ENCODE measurements at places on chromosomes 7 and 10.

GRCh38 chr7:114126095-114126494 lies 207.3 kb upstream of the PPP1R3A start:
- no peak for DNase-seq

GRCh38 chr7:1368682-1369571 lies 90.3 kb downstream of the MICALL2 start:
- DNase-seq = no peak

GRCh38 chr7:81769891-81770727 lies at the start of gene HGF:
HGF (minus strand) TSS chr7:81770047; CDS start chr7:81769971, 76 bp downstream.
- peak; percentile 36 for DNase-seq

DNA sequence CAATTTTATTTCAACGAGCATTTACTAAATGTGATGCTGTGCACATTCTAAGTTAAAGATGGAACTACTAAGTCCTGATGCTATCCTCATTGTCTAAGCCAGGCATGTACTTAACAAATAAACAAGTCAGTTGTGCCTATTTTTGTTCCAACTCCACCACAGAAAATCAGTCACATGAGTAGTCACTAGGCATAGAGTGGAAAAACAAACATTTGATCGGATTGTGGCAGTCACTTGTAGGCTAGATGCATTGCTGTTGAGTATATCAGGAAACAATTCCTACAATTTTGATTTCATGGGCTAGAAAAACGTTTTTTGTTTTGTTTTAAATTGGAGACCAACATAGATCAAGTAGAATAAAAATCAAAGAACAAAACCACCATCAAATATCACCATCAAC lies 177.6 kb upstream of the SLC25A13 start:
- no peak for DNase-seq

GRCh38 chr10:127534496-127534895 lies 14.6 kb upstream of the NPS start:
- DNase-seq = no peak

DNA sequence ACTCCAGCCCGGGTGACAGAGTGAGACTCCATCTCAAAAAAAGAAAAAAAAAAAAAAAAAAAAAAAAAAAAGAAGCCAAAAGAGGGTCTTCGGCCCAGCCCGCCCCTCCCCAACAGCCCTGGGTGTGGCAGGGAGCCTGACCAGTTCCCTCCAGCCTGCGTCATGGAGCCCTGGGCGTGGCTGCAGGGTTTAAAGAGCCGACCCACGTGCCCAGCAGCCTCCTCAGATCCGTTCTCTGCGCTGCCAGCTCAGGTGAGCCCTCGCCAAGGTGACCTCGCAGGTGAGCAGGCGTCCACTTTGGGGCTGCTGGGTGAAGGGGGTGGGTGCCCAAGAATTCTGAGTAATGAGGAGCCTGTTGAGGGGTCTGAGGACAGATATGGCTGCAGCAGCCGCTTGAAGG lies at the start of gene FXYD4:
TSS of gene FXYD4 (plus strand) at position 219 of the 400 bp plus-strand sequence. CDS start 2,111 bp downstream, outside the sequence.
- DNase-seq = no peak

DNA sequence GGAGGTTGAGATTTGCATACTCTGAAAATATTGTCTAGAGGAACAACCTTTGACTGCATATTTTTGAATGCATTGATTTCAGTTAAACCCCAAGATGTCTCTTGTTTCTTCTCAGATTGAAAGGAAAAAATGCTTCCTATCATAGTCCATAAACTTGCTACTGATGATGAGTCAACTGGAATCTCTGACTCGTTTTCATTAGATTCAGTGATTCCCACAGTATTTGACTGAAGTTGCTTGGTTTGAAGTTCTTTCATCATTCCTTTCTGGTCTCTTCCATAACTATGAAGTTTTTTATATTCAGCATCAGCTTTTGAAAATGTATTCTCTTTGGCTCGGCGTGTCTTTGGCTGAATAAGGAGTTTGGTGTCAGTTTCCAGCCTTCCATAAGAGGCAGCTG lies 10.7 kb downstream of the PEX1 start:
- no peak for DNase-seq

- no peak for DNase-seq
These were observed 13.0 kb upstream of the TES start for GRCh38 chr7:116197360-116197759.

GRCh38 chr10:21372651-21373410 lies 152.7 kb downstream of the SKIDA1 start:
- peak; percentile 68 for DNase-seq

DNA sequence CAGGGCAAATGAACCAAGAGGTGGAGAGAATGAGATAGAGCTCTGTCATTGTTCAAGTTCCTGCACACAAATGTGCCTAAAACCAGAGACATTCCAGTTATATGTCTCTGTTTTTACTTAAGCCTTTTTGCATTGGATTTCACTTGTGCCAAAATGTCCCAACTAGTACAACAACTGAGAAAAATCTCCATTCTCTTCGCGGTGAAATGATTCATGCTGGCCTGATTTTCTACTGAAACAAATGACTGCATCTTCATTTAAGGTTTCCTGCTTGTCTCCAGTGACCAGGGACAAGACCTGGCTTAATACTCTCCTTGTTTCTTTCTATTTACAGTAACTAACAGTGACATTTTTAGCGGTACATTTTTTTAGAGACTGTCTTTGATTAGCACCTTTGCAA lies 714.9 kb downstream of the KCNMA1 start:
- no peak for DNase-seq

GRCh38 chr7:116259156-116259870 lies 49.0 kb downstream of the TES start:
- no peak for DNase-seq

DNA sequence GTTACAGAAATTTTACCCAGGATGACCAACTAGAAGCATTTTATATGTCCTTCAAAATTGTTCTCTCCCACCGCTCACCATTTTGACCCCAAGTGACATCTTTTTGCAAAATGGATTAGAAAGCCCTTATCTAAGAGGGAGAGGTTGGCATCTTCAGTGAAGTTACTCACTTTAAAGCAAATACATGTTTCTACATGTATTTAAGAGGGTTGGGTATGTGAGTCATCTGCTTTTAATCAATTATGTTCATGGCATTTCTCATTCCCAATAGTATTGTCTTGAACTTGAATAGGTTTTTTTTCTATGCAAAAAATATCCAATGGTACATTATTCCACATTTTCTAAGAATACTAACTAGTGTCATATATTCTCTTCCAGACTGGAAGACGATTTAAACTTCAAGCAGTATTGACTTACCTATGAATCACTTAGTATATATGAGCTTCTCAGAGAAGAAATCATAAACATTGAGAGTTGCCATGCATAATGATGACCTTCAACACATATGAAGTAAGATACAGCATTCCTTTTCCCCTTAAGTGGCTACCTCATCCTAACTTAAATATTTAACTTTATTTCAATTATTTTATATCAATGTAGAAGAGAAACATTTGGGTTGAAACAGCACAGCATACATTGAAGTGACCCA lies 132.8 kb downstream of the POLR1F start:
- DNase-seq = no peak

- DNase-seq = no peak
These were observed 18.9 kb downstream of the CEP55 start for GRCh38 chr10:93515071-93516005.

DNA sequence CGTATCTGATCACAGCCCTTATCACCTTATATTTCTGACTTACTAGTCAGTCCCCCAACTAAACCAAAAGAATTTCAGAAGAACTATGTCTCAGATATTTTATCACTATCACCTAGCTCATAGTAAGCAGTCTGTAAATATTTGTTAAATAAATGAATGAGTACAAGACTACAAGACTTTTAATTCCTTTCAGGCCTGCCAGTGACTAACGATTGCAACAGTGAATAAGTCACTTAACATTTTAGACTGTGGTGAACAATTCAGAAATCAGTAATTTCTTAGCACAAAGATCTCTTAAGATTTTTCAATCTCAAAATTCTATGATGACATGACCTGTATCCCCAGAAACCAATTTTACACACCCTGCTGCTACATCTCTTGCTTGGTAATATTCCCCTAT lies 162.2 kb downstream of the IMMP2L start:
- DNase-seq = no peak

DNA sequence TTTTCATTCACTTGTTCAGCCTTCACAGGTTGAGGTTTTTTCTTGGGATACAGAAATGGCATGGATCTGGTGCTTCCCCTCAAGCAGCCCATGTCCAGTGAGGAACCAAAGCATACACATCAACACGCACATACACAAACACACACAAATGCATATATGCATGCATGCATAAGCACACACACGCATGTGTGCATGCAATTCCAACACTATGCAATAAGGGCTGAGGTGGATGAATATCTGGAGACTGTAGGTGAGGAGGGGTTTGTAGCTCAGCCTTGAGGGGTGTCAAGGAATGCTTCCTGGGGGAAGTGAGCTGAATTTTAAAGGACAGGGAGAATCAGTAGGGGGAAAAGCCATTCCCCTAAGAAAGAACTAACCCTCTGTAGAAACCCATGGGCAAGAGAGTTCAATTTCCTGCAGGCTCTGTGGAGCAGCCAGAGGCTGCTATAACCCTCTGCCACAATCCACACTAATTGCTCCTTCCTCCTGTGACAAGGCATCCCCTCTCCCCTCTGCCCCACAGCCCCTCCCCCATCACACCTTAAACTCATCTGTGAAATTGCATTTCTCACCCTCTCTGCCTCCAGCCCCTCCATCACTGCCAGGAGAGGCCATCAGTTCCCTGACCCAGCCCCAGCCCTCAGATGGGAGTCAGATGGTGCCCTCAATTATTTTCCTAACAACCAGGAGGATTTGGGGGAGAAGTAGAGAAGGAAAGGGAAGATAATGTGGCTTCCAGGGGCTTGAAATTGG lies 316.4 kb downstream of the RPS24 start:
- no peak for DNase-seq

- no peak for DNase-seq
These were observed 12.6 kb upstream of the UBE2D1 start for GRCh38 chr10:58322072-58322834.

DNA sequence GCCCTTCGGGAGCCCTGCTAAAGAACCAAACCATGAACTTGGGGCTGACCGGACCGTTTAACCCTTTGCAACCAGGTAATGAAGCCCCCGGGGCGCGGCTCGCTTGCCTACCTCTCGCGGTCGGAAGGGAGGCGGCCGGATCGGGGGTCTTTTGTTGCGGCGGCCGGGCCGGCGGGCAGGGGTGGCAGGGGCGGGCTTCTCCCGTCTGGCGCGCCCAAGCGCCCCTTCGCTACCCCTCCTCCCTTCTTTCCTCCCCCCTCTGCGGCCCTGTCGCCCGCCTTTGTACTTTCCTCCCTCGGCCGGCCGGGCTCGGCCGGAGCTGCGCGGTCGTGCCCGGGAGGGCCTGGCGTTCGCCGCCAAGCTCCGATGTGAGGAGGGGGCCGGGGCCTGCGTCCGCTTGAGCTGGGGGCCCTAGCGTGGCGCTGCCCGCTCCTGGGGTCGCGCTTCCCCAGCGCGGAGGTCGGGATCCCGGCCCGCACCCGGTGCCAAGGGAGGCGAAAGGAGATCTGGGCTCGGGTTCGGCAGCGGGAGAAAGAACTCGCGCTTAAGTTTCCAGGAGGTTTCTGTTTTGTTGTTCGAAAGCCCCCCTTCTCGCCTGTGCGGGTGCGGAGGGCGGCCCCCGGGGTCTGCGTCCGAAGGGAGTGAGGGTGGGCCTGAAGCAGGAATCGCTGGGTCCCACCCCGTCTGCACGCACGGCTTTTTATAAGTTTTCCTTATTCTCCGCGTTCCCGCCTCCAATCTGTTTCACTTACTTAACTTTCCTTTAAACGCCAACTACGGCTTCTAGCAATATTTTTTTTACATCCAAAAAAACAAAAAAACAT lies 436.8 kb upstream of the GALNT17 start:
- DNase-seq = no peak

DNA sequence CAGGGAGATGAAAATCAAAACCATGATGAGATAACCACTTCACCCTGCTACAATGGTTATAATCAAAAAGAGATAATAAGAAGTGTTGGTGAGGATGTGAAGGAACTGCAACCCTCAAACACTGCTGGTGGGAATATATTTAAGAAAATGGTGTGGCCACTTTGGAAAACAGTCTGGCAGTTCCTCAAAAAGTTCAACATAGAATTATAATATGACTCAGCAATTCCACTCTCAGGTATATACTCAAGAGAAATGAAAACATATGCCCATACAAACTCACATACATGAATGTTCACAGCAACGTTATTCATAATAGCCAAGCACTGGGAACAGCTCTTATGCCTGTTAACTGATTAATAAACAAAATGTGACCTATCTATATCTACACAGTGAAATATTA lies 104.8 kb downstream of the SLC25A13 start:
- no peak for DNase-seq

GRCh38 chr7:130140551-130141160 lies 64.5 kb downstream of the TMEM209 start:
- DNase-seq = no peak

GRCh38 chr7:28956608-28957063 lies 1.5 kb downstream of the TRIL start:
- peak; percentile 76 for DNase-seq

GRCh38 chr7:43750016-43750887 lies 8.2 kb upstream of the BLVRA start:
- DNase-seq = no peak

- no peak for DNase-seq
These were observed 95.2 kb upstream of the PTER start for GRCh38 chr10:16341637-16342036.

- DNase-seq = no peak
These were observed 115.2 kb downstream of the TES start for GRCh38 chr7:116325517-116325916.

DNA sequence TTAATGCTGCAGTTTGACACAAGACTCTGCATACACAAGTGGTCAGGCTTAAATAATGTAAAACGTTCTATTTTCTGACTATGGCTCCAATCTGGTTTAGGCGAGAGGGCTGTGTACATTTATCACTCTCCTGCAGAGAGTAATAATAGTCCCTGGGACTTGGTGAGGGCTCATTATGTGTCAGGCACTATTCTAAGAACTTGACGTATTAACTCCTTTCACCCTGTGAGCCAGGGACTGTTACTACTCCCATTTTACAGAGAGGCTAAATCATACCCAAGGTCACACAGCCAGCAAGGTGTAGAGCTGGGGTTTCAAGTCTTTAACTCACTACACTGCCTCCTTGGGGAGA lies 187.2 kb upstream of the LYZL2 start:
- DNase-seq = no peak

GRCh38 chr10:81875467-81876252 lies 666 bp downstream of the NRG3 start:
- no peak for DNase-seq

GRCh38 chr7:134452991-134453473 lies 5.9 kb downstream of the AKR1B1 start:
- no peak for DNase-seq

GRCh38 chr10:35150308-35150707 lies 23.7 kb downstream of the CREM start:
- DNase-seq = no peak

GRCh38 chr10:102994531-102995295 lies 76.6 kb downstream of the CNNM2 start:
- no peak for DNase-seq

DNA sequence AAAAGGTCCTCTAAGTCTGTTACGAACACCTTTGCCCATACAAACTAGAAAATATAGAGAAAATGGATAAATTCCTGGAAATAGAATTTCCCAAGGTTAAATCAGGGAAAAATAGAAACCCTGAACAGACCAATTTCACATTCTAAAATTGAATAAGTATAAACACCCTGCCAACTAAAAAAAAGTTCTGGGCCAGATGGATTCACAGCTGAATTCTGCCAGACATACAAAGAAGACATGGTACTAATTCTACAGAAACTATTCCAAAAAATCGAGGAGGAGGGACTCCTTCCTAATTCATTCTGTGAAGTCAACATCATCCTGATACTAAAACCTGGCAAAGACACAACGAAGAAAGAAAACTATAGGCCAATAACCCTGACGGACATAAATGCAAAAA lies 400.4 kb upstream of the SEMA3A start:
- DNase-seq = no peak

GRCh38 chr10:123906884-123907652 lies 15.5 kb upstream of the CPXM2 start:
- no peak for DNase-seq

Measured in left kidney (tissue), 8 donors.